ENCODE measurements at places on chromosomes 4 and X. TPM values are rescaled to one million over a fixed set of nuclear protein-coding genes. Genes with fewer than 3 reads are reported as not detected.
A peak's percentile ranks its signal among the peaks of the same experiment; 100 is the strongest.

Gene STAP1
- 0.75 TPM for total RNA-seq

Gene TMSB15B
- 2.0 TPM for total RNA-seq

DNA sequence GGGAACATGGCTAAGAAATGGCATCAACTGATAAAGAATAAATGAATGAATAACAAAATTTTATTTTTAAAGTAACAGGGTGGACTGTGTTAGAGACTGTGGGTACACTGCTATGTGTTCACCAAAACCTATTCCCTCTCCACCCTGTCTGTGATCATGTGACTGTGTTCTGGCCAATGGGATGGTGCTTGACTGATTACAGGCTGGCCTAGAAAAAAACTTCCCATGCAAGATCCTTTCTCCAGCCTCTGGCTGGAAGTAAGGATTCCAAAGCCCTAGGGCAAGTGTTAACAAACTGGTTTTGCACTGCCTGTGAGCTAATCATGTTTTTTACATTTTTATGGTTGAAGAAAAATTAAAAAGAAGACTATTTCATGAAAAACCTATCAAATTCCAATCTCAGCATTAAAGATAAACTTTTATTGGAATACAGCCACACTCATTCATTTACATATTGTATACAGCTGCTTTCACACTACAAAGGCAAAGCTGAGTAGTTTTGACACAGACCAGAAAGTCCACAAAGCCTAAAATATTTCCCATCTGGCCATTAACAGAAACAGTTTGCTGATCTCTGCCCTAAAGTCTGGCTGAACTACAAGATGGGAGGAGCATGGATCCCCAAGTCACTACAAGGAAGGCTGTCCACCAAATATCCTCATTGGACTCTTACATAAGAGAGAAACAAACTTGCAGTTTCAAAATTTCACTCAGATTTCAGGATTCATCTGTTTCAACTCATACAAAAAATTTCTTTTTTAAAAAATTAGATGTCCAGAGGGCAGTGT lies 133.2 kb downstream of the ARHGAP6 start:
- no peak for DNase-seq

Gene SLC7A11
- total RNA-seq = 0.75 TPM

Gene EMCN
- total RNA-seq = 13.9 TPM

Gene CYLC1
- not detected for total RNA-seq

Gene TBC1D9
- total RNA-seq = 36.9 TPM

GRCh38 chr4:105765690-105766407 lies 57.3 kb downstream of the GSTCD start:
- peak; percentile 28 for DNase-seq

DNA sequence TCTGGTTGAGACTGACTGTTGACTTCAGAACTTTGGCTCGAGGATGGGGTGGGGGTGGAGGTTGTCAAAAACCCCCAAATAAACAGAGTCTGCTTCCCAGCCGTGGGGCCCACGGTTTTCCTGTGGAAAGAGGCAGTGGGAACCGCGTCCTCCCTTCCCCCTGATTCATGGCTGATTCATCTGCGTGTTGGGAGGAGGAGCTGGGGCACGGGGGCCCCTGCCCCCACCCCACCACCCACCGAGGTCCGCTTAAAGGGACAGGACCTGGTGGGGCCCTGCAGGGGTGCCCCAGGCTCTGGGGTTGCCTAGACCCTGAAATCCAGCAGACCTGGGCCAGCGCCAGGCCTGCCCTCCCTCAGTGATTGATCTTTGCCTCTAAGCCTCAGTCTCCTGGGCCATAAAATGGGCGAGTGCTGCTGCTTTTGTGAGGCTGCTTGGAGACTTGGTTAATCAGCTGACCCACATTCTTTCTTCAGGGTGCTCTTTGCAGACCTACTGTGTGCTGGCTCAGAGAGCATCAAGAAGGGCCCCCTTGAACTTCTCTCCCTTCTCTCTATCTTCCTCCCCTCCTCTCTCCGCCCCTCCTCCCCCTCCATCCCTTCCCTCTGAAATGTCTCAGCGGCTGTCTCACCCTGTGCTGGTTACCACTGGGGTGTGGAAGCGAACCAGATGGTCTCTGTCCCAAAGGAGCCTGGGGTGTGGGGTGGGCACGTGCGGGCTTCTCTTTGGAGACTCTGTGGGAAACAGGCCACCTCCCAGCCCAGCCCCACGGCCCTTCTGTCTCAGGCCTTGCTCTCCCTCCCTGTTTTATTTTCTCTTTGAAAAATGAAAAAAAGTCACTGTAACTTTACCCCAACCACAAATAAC lies 9.1 kb downstream of the HTRA3 start:
- DNase-seq = no peak

Gene MAGEA1
- not detected for total RNA-seq

- no peak for DNase-seq
Measured at GRCh38 chrX:106725931-106726330, 570 bp upstream of the RNF128 start.

Gene RBM47
- 143 TPM for total RNA-seq

DNA sequence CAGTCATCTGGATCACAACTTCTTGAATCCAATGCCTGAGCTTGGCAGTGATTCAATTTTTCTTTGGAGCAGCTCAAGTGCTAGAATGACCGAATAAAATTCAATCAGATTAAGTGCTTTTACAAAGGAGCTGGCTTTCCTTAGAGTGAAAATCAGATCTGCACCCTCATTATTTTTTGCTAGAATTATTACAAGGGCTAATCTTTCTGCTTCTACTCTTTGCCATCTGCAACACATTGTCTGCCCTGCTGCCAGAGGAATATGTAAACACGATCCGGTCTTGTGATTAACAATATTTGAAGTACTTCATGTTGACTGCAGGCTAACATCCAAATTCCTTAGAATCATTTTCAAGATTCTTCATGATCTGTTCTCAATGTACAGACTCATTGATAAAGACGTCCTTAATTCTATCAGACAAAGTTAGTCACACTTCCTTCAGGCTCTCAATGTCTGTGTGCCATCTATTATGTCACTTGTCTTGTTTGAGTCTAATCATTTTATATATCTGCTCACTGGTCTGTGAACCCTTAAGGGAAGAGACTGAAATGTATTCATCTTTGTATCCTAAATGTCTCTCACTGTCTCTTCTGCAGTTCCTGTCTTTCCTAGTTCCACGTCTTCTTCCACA lies 531.2 kb downstream of the GALNTL6 start:
- DNase-seq = no peak

- DNase-seq = no peak
Measured at GRCh38 chrX:12894074-12895030, 12.1 kb upstream of the TLR8 start.

DNA sequence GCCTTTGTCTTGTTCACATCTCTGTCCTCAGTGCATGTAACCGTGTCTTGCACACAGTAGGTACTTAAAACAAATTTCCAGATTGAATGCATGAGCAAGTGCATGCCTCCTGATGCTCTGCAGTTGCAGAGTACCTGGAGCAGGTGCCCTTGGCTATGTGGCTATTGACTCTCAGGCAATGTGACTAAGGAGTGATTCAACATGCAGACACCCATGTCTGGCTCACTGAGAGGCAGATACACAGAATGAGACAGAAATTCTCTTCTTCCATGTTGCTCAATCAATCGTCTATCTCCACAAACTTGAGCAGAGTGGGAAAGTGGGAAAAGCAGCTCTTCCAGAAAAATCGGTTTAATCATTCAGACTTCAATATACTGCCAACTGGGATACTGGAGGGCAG lies 111.0 kb downstream of the CHRDL1 start:
- DNase-seq = no peak

Gene TRMT2B
- 26.8 TPM for total RNA-seq

GRCh38 chr4:83708500-83709175 lies 172.7 kb downstream of the GPAT3 start:
- no peak for DNase-seq

- DNase-seq = no peak
Measured at GRCh38 chrX:123846577-123847038, 13.2 kb upstream of the XIAP start.

- DNase-seq = no peak
Measured at GRCh38 chr4:156797206-156797605, 174.4 kb downstream of the PDGFC start.

- DNase-seq = no peak
Measured at GRCh38 chrX:71106427-71106826, at the start of gene CXorf65. Gene CXorf65, minus strand, starts transcription at chrX:71106740. Its CDS starts 184 bp downstream, at chrX:71106556.

- DNase-seq = no peak
Measured at GRCh38 chr4:105181259-105181658, 34.6 kb downstream of the TET2 start.

DNA sequence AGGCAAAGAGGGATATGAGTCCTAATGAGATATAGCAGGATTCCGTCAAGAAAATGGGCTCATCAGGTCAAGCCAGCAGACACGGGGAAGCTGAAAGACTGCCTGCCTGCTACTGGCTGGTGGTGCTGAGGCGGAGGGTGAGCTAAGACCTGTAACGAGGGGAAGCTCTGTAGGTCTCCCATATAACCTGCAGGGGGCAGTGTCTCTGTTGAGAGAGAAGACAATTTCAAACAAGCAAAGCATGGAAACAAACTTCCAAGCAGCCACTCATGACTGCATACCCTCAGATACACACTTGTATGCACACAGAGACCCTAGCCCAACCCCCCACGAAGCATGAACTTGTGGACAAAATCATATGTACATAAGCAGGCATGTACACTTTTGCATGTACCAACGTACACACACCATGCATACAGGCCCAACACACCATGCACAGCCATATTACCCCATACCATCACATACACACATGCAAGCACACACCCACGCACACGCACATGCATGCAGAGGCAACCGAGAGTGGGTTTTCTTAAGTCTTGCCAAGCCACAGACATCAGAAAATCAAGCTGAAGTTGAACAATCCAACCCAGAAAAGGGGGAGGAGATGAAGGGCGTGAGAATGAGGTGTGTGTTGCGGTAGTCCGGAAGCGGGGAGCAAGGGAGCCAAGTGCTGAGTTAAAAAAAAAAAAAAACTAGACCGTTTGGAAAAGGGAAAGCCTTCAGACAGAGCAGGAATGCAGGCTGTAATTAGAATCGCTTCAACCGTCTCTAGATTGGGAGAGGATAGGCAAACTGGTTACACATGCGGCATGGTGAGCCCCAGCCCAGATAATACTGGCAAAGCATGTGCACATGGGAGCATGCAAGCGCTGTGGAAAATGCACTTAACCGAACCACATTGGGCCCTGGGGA lies 71.0 kb downstream of the PJA1 start:
- peak; percentile 40 for DNase-seq

DNA sequence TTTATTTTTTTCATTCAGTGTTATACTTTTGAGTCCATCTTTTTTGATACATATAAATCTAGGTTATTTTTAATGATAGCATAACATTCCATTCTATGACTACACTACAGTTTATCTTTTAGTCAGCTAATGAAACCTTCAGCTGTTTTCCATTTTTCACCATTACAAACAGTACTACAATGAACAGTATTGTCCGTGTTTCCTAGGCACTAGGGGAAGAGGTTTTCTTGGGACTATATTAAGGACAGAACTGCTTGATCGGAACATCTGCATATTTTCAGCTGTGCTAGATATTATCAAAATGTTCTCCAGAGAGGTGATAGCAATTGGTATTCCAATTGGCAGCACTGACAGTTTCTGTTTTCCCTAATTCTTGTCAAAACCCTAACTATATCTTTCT lies 44.3 kb upstream of the HCCS start:
- DNase-seq = no peak

DNA sequence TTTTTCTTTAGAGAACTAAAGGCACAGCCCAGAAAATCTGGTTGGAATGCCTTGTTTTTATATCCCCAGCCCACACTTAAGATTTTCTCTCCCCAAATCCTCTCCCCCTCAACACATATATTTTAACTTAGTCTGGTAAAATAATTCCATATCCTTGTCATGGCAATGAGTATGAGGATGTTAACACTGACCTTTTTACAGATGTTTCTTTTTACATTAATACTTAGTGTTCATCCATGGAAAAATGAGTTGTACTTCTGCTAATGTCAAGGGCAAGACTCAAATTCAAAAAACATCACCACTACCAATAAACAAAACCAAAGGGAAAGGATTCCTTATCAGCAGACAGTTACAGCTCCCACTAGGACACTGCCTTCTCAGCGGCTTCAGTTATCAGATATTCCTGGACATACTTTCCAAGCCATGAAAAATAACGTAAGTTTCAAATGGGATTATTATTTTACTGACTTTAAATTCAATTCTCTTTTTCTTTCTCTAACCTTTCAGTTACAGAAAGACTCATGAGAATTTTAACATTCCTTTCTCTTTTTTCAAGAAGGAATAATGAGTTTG lies 83.3 kb downstream of the RASL11B start:
- DNase-seq = no peak

DNA sequence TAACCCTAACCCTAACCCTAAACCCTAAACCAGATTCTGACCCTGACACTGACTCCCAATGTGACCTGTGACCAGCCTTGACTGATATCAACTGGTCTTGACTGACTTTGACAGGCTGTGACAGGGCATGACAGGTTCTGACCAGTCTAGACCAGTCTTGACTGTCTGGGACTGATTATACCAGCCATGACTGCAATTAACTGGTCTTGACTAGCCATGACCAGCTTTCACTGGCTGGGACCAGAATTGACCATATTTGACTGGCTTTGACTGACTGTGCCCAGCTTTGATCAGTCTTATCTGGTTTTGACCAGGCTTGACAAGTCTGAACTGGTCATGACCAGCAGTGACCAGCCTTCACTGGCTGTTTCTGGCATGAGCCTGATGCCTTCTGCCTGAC lies 95.5 kb downstream of the BMP15 start:
- DNase-seq = no peak

DNA sequence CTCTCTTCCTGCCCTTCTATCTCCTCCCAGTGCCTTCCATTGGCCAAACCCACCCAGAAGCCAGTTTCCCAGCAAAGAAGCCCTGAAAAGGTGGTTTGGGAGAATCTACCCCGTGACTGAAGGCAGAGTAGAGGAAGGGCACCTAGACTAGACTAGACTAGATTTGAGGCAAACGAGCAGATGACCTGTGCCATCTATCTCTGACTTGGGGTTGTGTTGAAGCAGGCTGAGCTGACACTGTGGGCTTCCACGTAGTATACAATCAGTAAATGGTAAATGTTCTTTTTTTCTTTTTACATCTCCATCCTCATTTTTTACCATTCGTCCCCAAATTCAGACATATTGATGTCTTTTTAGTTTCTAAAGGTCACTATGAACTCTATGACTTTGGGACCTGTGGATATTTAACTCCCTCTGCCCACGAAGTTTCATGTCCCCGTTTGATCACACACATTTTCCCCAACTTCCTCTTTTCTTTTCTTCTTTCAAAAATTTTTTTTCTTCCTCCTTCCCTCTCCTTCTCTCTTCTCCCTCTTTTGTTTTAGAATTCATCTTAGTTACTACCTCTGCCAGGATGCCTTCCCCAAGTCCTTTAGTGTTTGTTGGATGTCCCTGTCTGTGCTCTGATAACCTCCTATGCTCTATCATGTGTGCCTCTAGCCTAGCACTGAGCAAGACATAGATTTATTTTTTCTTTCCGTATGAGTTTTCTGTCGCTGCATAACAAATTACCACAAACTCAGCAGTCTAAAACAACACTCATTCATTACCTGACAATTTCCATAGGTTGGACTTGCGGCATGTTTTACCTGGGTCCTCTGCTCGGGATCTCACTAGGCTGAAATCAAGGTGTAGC lies 6.2 kb upstream of the AFF1 start:
- no peak for DNase-seq

DNA sequence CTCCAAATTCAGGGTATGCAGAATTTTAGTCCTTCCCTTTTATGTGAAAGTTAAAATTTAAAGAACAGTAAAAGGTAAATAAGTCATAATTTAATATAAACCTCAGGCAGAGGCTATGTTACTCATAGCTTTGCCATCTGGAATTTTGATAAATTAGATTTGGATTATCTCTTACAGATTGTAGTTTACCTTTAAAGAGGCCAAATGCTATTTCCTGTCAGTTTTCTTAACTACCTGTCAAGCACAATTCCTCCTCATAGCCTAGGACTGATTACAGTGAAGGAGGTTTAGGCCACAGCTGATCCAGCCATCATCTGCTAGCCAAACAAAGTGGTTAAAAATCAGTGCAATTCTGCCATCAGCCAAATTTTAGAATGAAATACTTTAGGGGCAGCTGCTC lies 128.1 kb downstream of the MFAP3L start:
- no peak for DNase-seq
